ENCODE measurements at places on chromosomes 1 and 21.
A peak's percentile ranks its signal among the peaks of the same experiment; 100 is the strongest.

DNA sequence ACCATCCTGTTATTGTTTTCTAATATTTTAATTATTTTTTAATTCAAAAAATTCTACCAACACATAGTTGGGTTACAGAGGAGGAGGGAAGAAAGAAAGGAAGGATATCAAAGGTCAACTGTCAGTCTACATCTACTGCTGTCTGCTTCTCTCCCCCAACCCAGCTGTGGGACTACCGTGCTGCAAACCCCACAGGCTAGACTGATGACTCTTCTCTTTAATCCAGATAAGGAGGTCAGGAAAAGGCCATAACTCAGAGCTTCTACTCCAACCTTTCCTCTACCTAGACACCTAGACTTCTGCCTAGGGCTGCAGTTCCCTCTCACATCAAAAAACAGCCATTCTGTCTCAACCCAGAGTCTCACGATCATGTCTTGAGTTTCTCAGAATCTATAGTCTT is 124.2 kb upstream of the ETV3 start:
- no peak for DNase-seq

DNA sequence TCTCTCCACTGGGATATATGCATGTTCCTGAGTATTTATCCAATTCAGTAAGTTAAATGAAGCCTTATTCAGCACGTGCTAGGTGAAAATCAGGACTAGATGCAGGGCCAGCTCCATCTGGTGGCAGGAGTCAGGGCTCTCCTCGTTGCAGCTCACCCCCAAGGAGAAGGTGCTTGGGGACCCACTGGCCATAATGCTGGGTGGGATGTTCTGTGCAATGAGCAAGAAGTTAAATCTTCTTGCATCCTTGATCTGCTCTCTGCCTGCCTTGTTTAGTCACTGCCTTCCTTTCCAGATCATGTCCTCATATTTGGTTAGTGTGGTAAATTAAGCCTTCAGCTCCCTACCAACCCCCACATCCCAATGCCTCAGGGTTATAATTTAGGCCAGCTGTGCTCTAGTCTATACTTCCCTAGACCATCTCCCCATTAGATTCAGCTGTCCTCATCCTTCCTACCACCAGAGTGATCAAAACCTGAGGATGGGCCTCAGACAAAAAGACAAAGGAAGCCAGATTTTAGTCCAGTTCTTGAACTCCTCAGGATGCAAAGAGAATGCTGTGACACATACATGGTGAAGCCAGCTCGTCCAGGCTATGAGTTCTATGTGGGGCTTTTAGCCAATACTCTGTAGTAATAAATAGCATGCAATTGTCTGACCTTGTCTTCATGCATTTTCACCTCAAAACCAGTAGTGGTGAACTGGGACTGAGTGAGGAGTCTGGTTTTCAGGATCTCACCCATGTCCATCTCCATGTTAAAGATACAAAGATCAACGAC is 55.9 kb downstream of the SEC16B start:
- DNase-seq = peak; percentile 14

DNA sequence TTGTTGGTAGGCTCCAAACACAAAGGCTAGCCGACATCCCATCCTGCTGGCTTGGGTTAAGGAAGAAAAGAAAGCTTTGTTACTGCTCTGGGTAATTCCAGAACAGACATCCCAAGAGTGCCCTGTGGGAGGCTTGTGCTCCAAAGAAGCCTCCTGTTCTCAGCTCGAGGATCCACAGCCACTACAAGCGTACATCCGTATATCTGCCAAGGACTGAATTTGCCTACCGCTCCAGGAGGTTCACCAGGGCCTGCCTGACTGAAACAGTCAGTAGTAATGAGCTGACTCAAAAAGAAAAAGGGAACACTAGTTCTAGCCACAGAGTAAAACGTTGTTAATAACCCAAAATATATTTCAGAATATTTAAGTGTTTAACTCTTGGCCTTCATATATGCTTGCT is 24.8 kb upstream of the MUTYH start:
- DNase-seq = peak; percentile 37

GRCh38 chr1:34754964-34755637 is at the start of gene GJB5:
TSS of gene GJB5 (plus strand) at chr1:34755047. CDS start at chr1:34757331, 2,284 bp downstream.
- DNase-seq = peak; percentile 67

GRCh38 chr1:10897321-10897980 is 101.0 kb upstream of the CASZ1 start:
- no peak for DNase-seq

DNA sequence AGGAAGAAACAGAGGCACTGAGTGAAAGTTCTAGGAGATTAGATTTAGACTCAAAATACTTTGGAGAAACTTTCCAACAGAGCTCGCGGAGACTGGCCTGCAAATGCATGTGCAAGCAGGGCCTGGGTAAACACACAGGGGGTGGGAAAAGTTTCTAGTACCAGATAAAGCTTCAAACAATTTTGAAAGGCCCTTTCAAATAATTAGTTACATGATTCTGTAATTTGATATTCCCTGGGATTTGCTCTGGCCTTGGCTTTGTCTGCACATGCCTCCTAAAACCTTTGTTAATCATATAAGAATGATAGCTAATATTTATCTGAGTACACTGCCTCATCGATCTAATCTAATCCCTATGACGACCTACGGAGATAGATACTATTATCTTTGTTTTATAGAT is 31.3 kb downstream of the VTCN1 start:
- no peak for DNase-seq

DNA sequence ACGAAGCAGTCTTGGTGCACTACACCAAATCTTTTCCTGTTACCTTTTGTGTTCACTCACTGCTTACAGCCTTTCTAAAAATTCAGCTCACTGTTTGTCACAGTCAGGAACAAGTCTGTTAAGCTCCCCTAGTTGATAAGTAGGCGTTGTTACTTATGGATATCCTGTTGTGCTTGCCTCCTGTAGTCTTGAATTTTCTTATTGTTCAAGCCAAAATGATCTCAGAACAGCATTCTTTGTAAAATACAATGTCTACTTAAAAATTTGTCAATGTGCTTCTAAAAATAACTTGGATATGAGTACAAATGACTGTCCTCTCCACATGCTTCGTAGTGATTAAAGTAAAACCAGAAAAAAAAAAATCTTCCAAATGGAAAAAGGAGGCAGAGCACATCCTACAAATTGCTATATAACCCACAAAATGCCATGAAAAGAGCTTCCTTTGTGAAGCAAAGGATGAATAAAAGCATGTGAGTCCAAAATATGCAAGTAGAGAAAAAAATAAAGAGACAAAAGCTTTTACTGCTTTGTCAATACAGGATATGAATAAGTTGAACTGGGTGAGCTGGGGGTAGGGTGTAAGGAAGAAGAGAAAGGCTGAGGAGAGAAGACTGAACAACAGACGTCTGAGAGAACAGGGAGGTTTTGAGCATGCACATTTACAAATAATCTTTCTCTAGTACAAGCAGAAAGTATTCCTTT is 228.9 kb upstream of the ADGRL4 start:
- DNase-seq = no peak

GRCh38 chr1:67482733-67483482 is 52.7 kb upstream of the SERBP1 start:
- no peak for DNase-seq

- DNase-seq = no peak
Observed at GRCh38 chr1:30747033-30748008, 10.3 kb downstream of the LAPTM5 start.

DNA sequence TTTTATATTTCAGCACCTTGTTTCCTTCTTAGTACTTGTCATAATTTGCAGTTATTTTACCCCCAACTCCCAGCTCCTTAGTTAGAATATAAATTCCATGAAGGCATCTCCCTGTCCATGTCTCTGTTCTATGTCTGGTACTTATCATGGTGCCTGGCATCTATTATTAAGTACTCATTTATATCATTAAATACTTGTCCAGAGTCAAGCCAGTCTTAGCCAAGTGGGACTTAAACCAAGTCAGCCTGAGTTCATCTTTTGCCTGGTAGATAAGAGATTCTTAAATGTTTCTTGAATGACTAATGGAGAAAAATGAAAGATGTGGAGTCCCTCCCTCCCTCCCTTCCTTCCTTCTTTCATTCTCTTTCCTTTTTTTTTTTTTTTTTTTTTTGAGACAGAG is 9.4 kb downstream of the SLC25A44 start:
- no peak for DNase-seq

- no peak for DNase-seq
Observed at GRCh38 chr1:107829036-107829770, 135.8 kb downstream of the VAV3 start.

- DNase-seq = no peak
Observed at GRCh38 chr1:197526736-197527371, 248.4 kb downstream of the DENND1B start.

DNA sequence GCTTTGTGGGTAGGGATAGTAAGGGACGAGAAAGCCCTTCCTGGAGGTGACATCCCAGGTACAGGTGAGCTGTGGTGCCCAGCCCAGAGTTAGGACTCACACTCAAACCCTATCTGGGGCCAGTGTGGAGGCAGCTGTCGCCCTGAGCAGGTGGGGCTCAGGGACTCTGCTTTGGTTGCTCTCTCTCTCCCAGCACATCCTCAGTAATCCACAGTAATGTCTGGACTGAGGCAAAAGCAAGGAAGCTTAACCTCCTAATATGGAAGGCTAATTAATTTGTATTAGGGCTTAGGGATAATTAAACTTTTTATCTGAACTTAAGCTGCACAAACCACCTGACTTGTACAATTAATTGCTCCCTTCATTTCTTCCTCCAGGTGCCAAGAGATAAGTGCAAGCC is 38.2 kb downstream of the DDX20 start:
- no peak for DNase-seq

DNA sequence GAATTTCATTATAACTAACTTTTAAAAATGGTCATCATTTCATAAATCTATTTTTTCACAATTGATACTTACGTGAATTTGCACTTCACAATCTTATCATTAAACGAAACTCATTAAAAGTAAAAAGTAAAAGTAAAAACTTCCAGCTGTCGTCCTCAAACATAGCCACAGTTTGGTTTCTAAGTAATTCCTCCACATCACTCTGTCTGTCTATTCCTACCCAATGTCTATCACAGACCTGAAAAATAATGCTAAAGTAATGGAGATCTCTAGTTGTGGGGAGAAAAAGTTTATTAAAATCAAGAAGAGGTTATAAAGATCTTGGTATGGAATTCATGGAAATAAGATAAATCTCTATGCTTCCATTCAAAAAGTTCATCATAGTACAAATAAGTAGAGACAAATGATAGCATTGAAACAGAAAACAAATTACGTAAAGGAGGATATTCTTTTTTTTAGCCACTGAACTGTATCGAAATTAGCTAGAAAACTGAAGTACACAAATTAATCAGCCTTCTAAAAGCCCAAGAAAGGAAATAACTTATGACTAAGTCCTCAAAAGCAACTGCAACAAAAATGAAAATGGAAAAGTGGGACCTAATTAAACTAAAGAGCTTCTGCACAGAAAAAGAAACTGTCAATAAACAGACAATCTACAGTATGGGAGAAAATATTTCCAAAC is 148.6 kb downstream of the TIAM1 start:
- no peak for DNase-seq

- DNase-seq = no peak
Observed at GRCh38 chr1:45395051-45395450, 54.8 kb upstream of the MUTYH start.

- DNase-seq = no peak
Observed at GRCh38 chr1:22531251-22531650, 32.0 kb upstream of the EPHA8 start.

DNA sequence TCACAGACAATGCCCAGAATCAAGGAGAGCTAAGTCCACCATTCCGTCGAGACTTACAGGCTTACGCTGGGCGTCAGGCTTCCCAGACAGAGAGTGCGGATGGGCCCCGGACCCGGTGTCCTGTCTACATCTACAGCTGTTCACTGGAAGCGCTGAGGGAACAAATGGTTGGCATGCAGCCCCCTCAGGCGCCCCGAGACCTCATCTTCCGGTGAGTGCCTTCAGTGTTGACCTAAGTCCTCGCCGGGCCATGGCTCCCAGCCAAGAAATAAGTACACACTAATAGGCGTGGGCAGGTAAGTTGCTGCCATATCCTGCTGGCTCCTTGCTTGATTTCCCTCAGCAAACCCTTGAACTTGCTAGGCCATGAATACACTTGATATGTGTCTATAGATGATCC is 26.2 kb downstream of the HYI start:
- no peak for DNase-seq

- no peak for DNase-seq
Observed at GRCh38 chr21:45870851-45871615, 110.5 kb upstream of the COL6A1 start.

DNA sequence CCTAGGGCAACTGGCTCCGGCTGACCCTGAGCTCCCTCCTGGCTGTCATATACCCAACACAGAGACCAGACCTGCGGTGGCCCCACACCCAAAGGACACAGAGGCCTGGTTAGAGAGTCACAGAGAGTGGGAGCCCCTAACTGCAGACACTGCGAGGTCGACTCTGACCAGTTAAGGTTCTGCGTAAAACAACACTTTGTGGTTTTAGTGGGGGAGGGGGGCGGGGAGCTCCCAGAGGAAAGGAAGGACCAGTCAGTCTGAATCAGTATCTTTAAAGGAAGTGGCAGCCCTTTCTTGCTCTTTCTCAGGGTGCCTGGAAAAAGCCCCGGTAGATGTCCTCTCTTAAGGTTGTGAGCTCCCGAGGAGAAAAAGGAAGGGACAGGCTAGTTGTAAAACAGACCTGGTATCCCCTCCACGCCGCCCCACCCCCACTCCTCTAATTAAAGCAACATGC is 2.4 kb downstream of the SSBP3 start:
- peak; percentile 49 for DNase-seq

DNA sequence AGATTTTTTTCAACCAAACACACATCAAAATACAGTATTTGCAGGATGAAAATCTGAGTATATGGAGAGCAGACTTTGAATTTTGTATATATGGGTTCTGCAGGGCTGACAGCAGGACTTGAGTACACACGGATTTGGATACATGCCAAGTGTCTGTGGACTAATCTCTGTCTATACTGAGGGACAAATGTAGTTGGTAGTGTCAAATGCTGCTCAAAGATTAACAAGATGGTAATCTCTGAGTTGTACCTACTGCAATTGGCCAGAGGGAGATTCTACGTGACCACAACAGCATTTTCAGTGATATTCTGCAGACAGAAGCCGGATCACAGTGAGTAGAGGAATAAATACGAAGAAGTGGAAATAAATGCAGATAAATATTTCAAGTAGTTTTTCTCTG is 43.4 kb downstream of the SHCBP1L start:
- no peak for DNase-seq

DNA sequence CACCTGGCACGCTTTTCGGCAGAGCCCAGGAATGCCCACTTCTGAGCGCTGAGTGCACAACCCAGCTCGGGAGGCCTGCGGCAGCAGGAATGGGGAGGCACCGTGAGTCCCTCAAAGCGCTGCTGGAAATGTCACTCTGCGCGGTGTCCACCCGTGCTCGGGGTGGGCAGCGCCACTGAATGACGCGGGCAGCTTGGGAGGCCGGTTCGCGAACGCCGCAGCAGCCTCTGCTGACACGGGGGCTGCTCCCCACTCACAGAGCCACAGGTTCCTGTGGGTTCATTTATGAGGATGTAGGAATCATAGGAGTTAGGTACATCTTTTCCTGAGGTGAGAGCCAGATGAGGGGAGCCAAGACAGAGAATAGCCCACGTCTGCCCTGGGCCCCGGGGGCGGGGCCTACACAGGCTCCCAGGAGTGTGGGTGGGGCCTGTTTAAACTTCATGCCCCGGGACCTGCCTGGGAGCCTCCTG is 146.7 kb upstream of the COL6A1 start:
- no peak for DNase-seq
